ENCODE measurements at places on chromosomes 5 and 9.

DNA sequence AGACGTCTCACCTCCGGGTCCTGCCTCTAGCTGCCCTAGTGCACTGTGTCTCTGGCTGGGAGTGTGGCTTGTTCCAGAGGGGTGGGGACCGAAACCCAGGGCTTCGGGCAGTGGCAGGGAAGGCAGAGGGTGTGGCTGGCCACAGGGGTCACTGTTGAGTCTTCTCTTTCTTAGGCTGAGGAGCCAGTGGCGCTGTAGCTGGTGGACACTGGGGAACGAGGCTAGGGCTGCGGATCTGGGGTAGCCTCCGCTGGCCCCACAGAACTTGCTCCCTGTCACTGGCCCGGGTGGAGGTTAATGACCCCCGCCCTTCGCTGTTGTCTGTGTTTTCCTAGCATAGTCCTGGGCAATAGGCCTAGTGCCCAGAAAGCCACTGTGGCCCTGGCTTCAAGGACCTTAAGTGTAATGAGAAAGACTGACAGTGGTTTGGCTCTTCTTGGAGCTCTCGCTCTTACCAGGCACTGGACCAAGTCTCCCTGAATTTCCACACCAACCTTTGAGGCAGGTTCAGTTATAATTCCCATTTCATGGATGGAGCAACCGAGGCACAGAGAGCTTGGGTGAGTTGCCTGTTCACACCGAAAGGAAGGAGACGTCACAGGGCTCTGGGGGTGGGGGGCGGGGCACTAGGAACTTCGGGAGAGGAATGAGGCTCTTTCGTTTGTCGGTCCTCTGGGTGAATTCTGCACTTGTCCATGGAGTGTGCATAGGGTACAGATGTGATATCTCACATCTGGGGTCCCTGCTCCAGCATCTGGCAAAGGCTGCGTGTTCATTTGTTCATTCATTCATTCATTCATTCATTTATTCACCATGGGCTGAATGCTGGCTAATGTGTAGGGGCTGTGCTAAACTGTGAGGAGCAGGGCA is 4.8 kb upstream of the IER5L start:
- no peak for DNase-seq

DNA sequence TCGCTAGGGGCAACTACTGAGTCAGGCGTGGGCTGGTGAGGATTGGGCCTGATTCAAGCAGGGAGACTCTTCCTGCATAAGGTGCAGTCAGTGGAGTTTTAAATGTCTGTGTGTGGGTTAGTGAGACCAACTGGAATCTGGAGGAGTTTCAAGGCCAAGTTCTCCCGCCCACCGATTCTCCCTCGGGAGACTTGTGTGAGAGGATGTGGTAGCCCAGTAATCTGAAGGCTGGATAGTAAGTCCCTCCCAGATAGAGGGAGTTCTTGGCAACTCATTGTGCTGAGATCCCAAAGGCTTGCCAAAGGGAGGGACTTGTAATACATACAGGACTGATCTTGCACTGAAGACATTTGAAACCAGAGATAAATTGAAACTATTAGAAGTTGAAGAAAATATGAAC is 51.8 kb downstream of the WDR36 start:
- no peak for DNase-seq

- no peak for DNase-seq
Observed at GRCh38 chr5:41610386-41610785, 100.0 kb upstream of the PLCXD3 start.

DNA sequence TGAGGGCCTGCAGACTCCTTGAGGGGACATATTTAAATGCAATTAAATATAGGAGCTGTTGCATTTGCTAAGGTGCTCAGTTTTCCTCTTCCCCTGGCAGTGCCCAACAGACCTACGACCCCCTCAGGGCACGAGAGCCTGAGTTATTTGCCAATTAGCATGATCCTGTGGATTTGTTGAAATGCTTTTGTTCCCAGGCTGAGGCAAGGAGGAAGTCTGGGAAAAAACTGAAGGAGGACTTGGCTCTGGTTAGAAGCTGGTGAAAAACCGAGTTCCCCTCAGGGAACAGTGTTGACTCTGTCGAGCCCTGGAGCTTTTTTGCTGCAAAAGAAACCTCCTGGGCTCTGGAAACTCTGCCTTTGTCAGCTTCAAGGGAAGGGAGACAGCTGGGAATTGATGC is 103.6 kb upstream of the SHB start:
- no peak for DNase-seq

- no peak for DNase-seq
Observed at GRCh38 chr5:2148312-2149194, 265.8 kb upstream of the IRX4 start.

DNA sequence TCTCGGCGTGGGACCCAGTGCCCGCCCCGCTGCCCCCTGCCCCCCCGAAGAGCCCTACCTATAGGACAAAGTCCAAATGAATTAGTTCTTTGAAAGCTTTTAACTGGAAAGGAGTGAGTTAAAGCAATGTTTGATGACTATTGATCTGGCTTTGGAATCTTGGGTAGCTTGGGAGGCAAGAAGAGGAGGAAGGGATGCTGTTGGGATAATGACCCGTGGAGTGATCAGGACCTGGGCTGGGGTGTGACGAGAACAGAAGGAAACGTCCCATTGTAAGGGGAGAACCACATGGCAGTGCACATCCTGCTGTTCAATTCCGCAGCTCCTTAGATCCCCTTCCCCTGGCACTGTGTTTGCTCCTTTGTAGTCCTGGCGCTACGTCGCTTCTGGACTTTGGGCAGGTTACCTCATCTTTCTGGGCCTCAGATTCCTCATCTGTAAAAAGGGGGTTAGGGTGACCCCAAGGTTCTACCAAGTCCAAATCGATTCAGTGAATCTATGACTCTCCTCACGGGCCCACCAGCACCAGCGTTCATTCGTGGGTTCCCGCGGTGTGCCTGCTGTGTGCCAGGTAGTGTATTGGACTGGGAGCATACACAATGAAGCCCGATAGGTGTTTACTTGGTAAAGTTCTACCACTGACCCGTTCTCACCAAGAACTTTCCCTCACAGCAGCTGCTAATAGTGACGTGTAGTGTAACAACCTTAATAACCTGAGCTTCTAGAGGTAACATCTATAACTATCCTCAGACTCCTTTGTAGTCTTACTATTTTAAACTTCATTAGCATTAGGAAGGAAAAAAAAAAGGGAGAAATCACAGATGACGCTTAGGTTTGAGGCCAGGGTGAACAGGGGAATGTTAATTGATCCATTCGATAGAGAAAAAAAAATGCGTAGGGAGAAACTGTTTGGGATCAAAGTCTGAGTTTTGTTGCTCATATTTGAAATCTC is 1.1 kb upstream of the NADK2 start:
- DNase-seq = no peak

GRCh38 chr5:167709625-167710024 is 581.8 kb upstream of the WWC1 start:
- no peak for DNase-seq

DNA sequence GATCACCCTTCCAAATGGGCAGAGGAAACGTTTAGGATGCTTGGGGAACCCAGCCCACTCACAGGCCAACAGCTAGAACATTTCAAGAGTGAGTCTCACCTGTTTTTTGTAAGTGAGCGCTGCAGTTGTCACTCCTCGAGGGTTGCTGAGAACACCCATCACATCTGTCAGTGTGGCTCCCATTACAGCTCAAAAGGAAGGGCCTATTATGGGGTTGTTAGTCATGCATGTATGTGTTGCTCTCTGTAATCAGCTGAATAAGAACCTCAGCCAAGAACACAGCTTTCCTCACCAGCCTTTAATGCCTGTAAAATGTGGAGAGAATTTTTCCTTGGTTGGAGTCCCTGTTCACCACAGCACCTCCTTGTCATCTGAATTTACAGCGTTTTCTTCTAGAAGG is 196.3 kb upstream of the KLF4 start:
- no peak for DNase-seq

DNA sequence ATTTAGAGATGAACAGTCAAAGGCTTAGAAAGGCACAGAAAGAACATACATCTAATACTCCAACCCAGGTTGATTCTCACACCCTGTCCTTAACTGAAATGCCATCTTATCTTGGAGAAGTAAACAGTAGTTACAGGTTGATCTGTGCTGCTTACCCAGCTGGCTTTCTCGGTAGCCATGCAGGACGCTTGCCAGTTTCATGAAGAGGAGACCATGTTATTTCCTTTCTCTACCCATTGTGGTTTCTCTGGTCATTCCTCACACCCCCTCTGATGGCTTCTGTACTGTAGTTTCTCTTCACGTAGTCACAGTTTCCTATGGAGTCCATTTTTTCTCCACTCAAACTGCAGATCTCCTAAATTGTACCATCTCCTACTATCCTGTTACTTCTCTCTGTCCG is 206.0 kb downstream of the SGCD start:
- no peak for DNase-seq
